Thoracic aorta (tissue), 2 donors: ENCODE measurements at places on chromosomes 1 and 21.
A peak's percentile ranks its signal among the peaks of the same experiment; 100 is the strongest.

- H3K27me3 ChIP-seq: no peaks in the 10 kb centered on the region
- H3K36me3 ChIP-seq: peaks cover 10% of the 10 kb centered on the region
- H3K4me3 ChIP-seq: no peak overlapping the region
- DNase-seq: no peak
- H3K27ac ChIP-seq: no peak overlapping the region
These were observed 11.0 kb downstream of the IBA57 start for GRCh38 chr1:228176461-228177182.

- H3K4me3 ChIP-seq: no peak overlapping the region
- no peak for DNase-seq
- H3K36me3 ChIP-seq: no peaks in the 10 kb centered on the region
- H3K4me1 ChIP-seq: no peaks in the 10 kb centered on the region
- H3K27ac ChIP-seq: no peak overlapping the region
These were observed 3.5 kb upstream of the S100A8 start for GRCh38 chr1:153394391-153394790.

- no peak overlapping the region for H3K27ac ChIP-seq
- no peaks in the 10 kb centered on the region for H3K27me3 ChIP-seq
- no peak for DNase-seq
- peaks cover 33% of the 10 kb centered on the region for H3K36me3 ChIP-seq
- no peak overlapping the region for H3K4me3 ChIP-seq
These were observed 2.6 kb upstream of the SYTL1 start for GRCh38 chr1:27339213-27339612.

DNA sequence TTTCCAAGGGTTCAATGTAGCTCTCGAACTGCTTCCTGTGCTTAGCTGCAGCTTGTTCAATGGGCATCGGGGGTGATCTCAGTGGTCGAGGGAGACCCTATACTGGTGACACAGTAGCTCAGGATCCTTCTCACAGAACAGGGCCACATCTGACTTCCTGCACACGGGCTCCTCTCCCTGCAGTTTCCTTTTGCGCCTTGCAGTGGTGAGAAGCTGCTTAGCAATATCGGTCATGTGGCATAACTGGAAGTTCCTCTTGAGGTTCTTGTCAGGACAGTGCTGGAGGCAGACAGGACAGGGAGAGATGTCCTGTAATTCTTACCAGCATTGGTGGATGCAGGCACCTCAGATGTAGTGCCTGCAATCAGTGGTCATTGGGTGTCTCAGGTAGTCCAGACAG, 140.5 kb upstream of the MAP1LC3C start:
- H3K36me3 ChIP-seq: peaks cover 2% of the 10 kb centered on the region
- H3K4me1 ChIP-seq: no peaks in the 10 kb centered on the region
- DNase-seq: no peak
- H3K4me3 ChIP-seq: no peak overlapping the region

GRCh38 chr1:7474786-7475502, 296.2 kb upstream of the VAMP3 start:
- H3K4me3 ChIP-seq: no peak overlapping the region
- H3K4me1 ChIP-seq: peaks cover 15% of the 10 kb centered on the region
- H3K36me3 ChIP-seq: no peaks in the 10 kb centered on the region
- no peak for DNase-seq
- no peak overlapping the region for H3K27ac ChIP-seq

GRCh38 chr1:16082283-16083038, 9.0 kb upstream of the FAM131C start:
- H3K27ac ChIP-seq: no peak overlapping the region
- no peak overlapping the region for H3K4me3 ChIP-seq
- DNase-seq: no peak
- H3K27me3 ChIP-seq: no peaks in the 10 kb centered on the region
- H3K36me3 ChIP-seq: no peaks in the 10 kb centered on the region
- peaks cover 8% of the 10 kb centered on the region for H3K4me1 ChIP-seq

GRCh38 chr1:7560128-7560527, 211.0 kb upstream of the VAMP3 start:
- peaks cover 5% of the 10 kb centered on the region for H3K4me1 ChIP-seq
- H3K27ac ChIP-seq: no peak overlapping the region
- no peak overlapping the region for H3K4me3 ChIP-seq
- H3K36me3 ChIP-seq: no peaks in the 10 kb centered on the region

GRCh38 chr1:211910913-211911485, 80.4 kb upstream of the LPGAT1 start:
- no peak overlapping the region for H3K4me3 ChIP-seq
- H3K36me3 ChIP-seq: no peaks in the 10 kb centered on the region
- no peak overlapping the region for H3K27ac ChIP-seq
- no peaks in the 10 kb centered on the region for H3K4me1 ChIP-seq
- DNase-seq: no peak

- no peak for DNase-seq
- no peak overlapping the region for H3K27ac ChIP-seq
- H3K27me3 ChIP-seq: no peaks in the 10 kb centered on the region
- no peaks in the 10 kb centered on the region for H3K36me3 ChIP-seq
- no peaks in the 10 kb centered on the region for H3K4me1 ChIP-seq
These were observed 17.8 kb upstream of the OTUD7B start for GRCh38 chr1:150028322-150028721.

DNA sequence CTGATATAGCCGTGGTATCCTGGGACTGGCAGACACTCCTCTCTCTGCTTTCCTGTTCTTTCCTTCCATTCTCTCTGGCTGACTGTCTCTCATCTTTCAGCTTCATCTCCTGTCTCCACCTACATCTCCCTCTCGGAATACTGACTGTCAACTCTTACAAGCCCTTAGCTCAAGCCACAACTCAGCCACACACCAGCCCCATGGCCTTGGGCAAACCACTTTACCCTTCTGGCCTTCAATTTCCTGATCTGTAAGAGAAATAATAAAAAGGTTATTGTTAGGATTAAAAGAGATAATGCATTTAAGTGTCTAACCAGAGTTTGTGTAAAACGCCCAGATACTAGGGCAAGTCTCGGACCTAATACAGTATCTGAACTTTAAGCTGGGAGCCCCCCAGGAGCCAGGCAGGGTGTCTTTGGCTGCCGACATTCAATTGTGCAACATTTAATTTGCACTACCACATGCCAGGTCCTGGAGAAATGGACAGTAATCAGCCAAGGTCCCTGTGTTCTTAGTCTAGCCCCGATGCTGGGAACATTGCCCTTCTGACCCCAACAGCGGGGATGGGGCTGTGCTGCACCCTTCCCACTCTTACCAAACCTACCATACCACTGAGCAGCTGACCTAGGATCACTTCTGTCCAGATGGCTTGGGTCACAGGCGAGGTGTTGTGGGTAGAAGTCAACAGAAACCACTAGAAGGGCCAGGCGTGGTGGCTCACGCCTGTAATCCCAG, 5.1 kb downstream of the ECHDC2 start:
- no peak overlapping the region for H3K4me3 ChIP-seq
- H3K36me3 ChIP-seq: no peaks in the 10 kb centered on the region
- H3K4me1 ChIP-seq: no peaks in the 10 kb centered on the region
- no peaks in the 10 kb centered on the region for H3K27me3 ChIP-seq
- no peak overlapping the region for H3K27ac ChIP-seq
- no peak for DNase-seq

GRCh38 chr21:32516756-32517649, 68.3 kb downstream of the TCP10L start:
- H3K27ac ChIP-seq: no peak overlapping the region
- H3K4me3 ChIP-seq: no peak overlapping the region
- no peak for DNase-seq
- H3K4me1 ChIP-seq: peaks cover 31% of the 10 kb centered on the region
- no peaks in the 10 kb centered on the region for H3K27me3 ChIP-seq

GRCh38 chr1:248189026-248189425, 8.0 kb upstream of the OR2M3 start:
- no peak overlapping the region for H3K27ac ChIP-seq
- no peaks in the 10 kb centered on the region for H3K4me1 ChIP-seq
- no peaks in the 10 kb centered on the region for H3K36me3 ChIP-seq
- DNase-seq: no peak

- H3K4me1 ChIP-seq: no peaks in the 10 kb centered on the region
- no peak overlapping the region for H3K4me3 ChIP-seq
- H3K27me3 ChIP-seq: no peaks in the 10 kb centered on the region
- no peak overlapping the region for H3K27ac ChIP-seq
These were observed 9.3 kb downstream of the SLAMF7 start for GRCh38 chr1:160748181-160748877.

- no peaks in the 10 kb centered on the region for H3K36me3 ChIP-seq
- no peak for DNase-seq
- no peak overlapping the region for H3K4me3 ChIP-seq
- H3K4me1 ChIP-seq: no peaks in the 10 kb centered on the region
- no peaks in the 10 kb centered on the region for H3K27me3 ChIP-seq
These were observed 123.3 kb downstream of the CNIH3 start for GRCh38 chr1:224739303-224739996.

DNA sequence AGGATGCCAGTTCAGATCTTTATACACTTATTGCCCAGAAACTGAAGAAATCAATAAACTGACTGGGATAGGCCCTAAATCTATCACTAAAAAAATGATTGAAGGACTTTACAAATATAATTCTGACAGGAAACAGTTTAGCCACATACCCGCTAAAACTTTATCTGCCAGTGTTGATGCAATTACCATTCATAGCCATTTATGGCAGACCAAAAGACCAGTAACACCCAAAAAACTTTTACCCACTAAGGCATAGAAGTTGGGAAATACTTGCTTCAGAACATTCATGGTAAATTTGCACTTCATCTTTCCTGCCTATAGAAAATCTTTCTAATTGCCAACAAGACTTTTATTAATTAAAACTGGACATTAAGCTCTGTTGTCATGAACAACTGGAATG, 15.0 kb upstream of the GPR25 start:
- no peaks in the 10 kb centered on the region for H3K27me3 ChIP-seq
- no peak overlapping the region for H3K27ac ChIP-seq
- H3K4me1 ChIP-seq: no peaks in the 10 kb centered on the region
- DNase-seq: no peak
- H3K36me3 ChIP-seq: peaks cover 19% of the 10 kb centered on the region
- H3K4me3 ChIP-seq: no peak overlapping the region

DNA sequence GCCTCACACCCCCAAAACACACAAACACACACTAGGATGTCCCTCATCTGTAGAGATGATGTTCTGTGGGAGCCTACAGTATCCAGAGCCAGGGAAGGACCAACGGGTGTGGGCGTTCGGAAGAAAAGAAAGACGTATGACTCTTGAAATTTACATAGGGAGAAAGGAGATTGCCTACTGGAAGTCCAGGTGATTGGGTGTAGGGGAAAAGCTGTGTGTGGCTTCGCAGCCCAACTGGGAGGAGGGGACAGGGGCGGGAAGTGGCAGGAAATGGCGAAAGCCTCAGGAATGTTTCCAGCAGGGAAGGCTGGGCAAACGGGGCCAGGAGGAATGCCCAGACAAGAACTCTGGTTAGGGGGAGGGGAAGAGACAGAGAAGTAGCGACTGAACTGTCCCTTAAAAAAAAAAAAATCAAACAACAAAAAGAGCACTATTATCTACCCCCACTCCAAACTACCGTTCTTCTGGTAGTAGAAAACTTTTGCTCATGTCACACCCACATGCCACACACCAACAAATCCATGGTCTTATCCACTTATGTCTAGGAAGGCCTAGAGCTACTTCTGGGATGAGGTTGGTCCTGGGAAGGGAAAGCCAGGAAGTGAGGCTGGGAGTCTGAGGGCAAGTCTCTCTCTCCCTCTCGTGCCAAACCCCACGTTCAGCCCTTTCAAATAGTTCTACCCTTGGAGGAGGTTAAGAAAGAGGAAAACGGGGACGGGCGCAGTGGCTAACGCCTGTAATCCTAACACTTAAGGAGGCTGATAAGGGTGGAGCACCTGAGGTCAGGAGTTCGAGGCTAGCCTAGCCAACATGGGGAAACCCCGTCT, 1.8 kb upstream of the CKS1B start:
- peak overlapping the region; percentile 83 for H3K4me3 ChIP-seq
- H3K4me1 ChIP-seq: peaks cover 36% of the 10 kb centered on the region
- peak; percentile 43 for DNase-seq
- H3K27me3 ChIP-seq: no peaks in the 10 kb centered on the region
- H3K27ac ChIP-seq: peak overlapping the region; percentile 99
- H3K36me3 ChIP-seq: no peaks in the 10 kb centered on the region

DNA sequence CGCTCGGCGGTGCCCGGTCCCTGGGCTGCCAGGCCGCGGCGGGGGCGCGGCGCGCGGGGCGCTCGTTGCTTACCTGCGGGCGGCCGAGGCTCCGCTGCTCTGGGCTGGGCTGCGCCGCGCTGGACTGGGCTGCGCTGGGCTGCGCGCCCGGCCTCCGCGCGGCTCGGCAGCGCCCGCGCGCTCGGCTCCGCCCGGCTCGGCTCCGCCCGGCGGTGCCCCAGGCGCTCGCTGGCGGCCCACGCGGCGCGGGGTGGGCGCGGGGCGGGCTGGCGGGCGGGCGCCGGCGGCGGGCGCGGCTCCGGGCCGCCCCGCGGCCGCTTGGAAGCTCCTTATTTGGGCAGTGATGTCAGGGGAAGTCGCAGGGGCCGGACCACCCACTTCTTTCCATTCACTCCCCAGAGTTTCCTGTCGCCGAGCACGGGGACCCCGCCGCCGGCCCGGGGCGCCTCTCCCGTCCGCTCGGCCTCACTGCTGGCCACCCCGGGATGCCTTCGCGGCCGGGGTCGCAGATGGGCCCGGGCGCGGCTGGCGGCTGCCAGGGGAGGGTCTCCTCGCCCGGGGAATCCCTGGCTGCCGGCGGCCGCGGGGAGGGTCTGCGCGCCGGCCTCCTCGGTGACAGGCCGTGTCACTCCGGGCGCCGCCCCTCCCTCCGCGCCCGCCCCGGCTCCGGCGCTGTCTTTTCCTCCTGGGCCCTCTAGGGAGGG, 177.7 kb upstream of the EDN2 start:
- DNase-seq: peak; percentile 39
- H3K4me1 ChIP-seq: peaks cover 24% of the 10 kb centered on the region
- no peaks in the 10 kb centered on the region for H3K36me3 ChIP-seq

DNA sequence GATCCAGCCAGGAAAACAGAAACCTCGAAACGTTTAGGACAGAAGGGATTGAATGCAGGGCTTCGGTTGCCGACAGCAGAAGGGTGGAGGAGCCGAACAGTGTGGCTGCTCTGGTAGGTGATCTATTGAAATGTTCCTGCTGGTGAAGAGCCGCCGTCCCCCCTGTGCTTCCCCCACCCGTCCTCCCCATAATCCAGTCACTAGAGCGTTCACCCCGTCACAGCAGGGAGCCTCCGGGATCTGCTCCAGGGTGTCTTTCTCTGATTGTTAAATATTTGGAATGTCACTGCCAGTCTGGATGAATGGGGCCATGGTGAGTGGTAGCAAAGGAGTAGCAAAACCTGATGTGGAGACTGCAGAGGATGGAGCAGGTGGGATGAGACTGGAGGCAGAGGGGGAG, 255.1 kb upstream of the CSF3R start:
- no peak overlapping the region for H3K27ac ChIP-seq
- no peaks in the 10 kb centered on the region for H3K27me3 ChIP-seq
- no peaks in the 10 kb centered on the region for H3K4me1 ChIP-seq
- no peak overlapping the region for H3K4me3 ChIP-seq
- no peak for DNase-seq
